Aorta (tissue), 5 donors: ENCODE measurements at places on chromosomes 5 and 9. TPM values are rescaled to one million over a fixed set of nuclear protein-coding genes. Genes with fewer than 3 reads are reported as not detected.

Gene ACTBL2
- total RNA-seq, result not detected

Gene WDR38
- total RNA-seq, result not detected

DNA sequence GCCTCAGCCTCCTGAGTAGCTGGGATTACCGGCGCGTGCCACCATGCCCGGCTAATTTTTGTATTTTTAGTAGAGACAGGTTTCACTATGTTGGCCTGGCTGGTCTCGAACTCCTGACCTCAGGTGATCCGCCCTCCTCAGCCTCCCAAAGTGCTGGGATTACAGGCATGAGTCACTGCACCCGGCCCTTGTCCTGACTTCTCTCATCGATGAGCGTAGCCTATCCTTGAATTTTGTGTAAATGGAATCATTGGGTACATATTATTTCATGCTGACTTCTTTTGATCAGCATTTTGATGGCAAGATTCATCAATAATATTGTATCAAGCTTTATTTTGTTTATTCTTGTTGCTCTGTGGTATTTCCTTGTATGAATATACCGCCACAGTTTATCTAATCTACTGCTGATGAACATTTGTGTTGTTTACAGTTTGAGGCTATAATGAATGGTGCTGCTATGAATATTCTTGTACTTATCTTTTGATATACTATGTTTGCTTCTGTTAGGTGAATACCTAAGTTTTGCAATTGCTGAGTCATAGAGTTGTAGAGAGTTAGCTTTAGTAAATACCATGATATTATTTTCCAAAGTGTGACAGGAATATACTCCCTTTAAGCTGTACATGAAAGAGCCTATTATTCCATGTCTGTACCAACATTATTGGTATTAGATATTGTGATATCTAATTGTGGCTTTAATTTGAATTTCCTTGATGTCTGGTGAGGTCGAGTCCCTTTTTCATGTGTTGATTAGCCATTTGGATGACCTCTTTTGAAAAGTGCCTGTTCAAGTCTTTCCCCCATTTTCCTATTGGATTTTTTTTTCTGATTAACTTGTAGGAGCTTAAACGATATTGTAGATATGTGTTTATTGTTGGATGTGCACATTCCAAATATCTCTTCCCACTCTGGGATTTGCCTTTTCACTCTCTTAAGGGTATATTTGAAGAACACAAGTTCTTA lies 107.5 kb downstream of the RGS3 start:
- DNase-seq, result no peak

Gene RPS23
- total RNA-seq, result 1,499 TPM

- no peak for DNase-seq
These were observed 208.6 kb downstream of the FBN2 start for GRCh38 chr5:128329386-128329939.

- no peak for DNase-seq
These were observed 57.4 kb downstream of the TMEM38B start for GRCh38 chr9:105751761-105752160.

- DNase-seq, result no peak
These were observed 78.1 kb downstream of the HSPA4 start for GRCh38 chr5:133129950-133130349.

Gene SAXO1
- 0.24 TPM for total RNA-seq

Gene DRD1
- 0.45 TPM for total RNA-seq

GRCh38 chr5:84274585-84275468 lies 109.9 kb downstream of the EDIL3 start:
- no peak for DNase-seq

Gene KCTD16
- total RNA-seq, result 3.3 TPM

DNA sequence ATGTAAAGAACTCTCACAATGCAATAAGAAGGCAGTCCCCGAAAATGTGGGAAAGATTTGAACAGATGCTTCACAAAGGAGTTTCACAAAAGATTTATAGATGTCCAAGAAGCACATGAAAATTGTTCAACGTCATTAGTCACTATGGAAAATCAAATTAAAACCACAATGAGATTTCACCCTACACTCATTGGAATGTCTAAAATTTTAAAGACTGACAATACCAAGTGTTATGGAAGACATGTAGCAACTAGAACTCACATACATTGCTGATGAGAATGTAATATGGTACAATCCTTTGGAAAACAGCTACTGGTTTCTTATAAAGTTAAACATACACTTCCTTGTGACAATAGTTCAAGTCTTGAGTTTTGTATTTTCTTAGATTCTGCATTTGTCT lies 11.0 kb upstream of the RECK start:
- DNase-seq, result no peak

Gene ADAMTS13
- total RNA-seq, result 1.3 TPM

DNA sequence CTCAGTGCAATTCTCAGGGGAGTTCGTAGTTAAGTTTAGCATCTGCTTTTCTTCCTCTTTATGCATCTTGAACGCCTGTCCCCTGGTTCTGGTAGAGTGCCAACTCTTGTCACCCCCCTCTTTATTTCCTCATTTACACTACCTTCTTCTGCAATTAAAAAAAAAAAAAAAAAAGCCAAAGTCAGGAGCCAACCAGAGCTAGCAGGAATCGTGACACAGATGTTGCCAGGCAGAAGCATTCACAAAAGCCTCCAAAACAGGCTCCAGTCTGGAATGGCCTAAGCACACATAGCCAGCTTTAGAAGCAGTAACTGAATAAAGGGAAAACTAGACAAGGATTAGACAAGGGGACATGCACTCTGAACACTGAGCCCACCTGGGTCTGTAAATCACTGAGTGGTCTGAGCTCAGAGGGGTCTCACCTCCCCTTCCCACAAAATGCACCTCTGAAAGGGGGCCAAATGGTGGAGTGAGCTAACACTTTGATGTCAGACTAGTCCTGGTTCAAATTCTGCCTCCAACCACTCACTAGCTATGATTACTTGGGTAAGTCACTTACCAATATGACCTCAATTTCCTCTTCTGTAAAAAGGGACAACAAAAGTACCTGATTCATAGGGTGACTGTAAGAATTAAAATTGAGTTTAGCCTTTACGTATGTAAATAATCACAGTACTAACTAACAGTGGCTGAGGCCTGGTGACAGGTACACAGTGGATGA lies 2.0 kb downstream of the CD74 start:
- no peak for DNase-seq

DNA sequence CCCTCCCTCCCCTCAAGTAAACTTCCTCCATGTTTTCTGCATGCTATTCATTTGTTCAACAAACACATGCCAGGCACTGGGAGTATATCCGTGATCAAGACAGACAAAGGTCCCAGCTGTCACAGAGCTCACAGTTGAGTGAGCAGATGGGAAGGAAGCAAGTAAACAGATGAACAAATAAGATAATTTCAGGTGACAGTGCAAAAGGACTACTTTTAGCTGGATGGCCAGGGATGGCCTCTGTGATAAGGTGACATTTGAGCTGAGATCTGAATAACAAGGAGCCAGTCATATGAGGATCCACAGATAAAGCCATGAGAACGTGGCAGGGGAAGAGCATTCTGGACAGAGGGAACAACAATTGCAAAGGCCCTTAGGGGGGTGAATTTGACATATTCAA lies 121.7 kb upstream of the RAD23B start:
- DNase-seq, result no peak

GRCh38 chr5:72152545-72152944 lies 45.3 kb downstream of the MAP1B start:
- no peak for DNase-seq

GRCh38 chr9:7370381-7370780 lies 429.2 kb downstream of the DMAC1 start:
- DNase-seq, result no peak

Gene PCDHA13
- total RNA-seq, result 0.15 TPM

DNA sequence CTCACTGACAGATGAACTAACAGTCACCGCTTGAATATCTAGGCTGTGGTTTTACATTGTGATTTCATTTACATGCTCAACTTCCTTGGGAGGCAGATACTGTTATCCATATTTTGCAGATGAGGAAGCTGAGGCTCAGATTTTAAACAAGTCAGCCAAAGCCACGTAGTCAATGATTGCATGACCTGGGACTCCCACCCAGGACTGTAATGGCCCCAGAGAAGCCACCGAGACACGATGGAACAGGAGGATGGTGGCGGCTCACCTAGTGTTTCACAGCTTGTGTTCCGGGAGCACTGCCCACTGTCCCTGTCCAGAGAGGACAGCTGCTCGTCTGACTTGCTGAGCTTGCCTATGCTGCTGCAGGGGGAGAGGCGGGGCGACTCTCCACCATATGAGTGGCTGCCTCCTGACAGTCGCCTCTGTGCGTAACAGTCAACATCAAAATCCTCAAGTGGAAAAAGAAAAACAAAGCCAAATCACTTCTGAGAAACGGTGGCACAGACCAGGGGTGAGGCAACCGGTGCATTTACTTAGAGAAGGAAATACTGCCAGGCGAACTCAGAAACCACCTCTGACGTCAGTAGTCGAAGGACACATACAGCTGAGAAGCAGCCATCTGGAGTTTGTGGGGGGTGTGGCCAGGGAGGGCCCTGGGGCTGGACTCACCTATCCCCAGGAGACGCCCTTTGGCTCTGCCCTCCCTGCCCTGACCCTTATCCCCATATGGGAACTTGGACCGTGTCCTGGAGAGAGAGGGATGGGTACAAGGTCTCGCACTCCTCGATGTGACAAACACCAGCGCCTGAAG lies 82.5 kb downstream of the PRRT1B start:
- DNase-seq, result no peak

GRCh38 chr9:108463932-108464606 lies 391.7 kb downstream of the ACTL7B start:
- DNase-seq, result peak; percentile 50

- DNase-seq, result no peak
These were observed 74.5 kb upstream of the SPINK5 start for GRCh38 chr5:147989239-147989638.

GRCh38 chr9:69253057-69253456 lies 72.0 kb upstream of the ENTREP1 start:
- DNase-seq, result no peak

GRCh38 chr5:169574134-169574646 lies 9.4 kb upstream of the SPDL1 start:
- no peak for DNase-seq

- DNase-seq, result no peak
These were observed 107.7 kb downstream of the LIFR start for GRCh38 chr5:38448568-38449350.

DNA sequence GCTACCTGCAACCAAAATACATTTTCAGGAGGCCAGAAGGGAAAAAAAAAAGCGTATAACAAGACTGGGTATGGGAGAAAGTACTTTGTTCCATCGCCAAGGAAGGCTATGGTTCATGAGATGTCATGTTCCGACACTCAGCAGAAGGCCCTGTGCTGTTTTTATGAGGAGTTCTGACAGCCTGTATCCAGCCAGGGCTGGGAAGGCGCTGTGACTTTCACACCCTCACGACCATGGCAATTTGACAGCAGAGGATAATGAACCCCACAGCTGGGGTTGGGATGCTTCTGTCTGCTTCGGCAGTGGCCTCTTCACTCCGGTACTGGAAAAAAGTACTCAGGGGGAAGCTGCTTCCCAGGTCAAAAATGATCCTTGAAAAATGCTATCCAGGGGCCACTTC lies 154.4 kb downstream of the PRELID2 start:
- no peak for DNase-seq

DNA sequence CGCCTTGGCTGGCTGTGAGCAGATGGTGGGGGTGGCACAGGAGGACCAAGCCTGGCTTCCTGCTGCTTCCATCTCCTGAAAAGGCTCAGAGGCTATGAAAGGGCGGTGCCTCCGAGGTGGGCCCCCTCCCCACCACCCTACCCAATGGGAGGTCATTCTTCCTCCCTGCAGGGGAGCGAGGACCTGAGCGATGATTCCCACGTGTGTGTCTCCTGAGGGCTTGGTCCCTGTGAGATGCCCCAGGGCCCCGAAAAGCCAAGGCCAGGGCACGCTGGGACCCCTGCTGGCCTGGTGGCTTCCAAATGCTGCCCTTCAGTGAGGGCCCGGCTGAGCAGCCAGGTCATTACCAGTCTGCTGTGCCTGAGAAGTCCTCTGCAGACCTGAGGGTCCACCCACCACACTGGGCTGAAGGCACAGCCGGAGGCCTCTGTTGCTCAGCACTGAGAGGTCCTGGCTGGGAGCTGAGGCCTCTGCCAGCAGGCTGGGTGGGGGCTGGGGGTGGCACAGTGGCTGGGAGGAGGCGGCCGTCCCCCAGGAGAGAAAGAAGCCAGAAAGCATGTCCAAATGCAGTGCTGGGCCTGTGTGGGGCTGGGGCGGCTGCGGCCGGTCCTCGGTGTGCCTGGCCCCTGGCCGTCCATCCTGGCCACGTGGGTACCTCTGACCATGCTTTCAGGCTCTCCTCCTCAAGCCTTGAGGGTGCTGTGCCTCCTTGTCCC lies 14.0 kb upstream of the SLC6A19 start:
- DNase-seq, result peak; percentile 41

Gene PCDHGA8
- 3.0 TPM for total RNA-seq

Gene SPTLC1
- 48.1 TPM for total RNA-seq

Gene PCDHGB7
- total RNA-seq, result 12.7 TPM
